Renal cortical epithelial cell (primary cell): ENCODE measurements at places on chromosomes 12 and 14. TPM values are rescaled to one million over a fixed set of nuclear protein-coding genes. Genes with fewer than 3 reads are reported as not detected.

NKX2-1 gene
- total RNA-seq, result not detected in 2 replicates

GPR84 gene
- not detected in 2 replicates for total RNA-seq

SLCO1B1 gene
- total RNA-seq, result not detected in 2 replicates

OR4K13 gene
- total RNA-seq, result not detected in 2 replicates

GPR68 gene
- total RNA-seq, result 3.0 and 3.6 TPM in 2 replicates

KRT72 gene
- total RNA-seq, result not detected in 2 replicates

RASSF8 gene
- total RNA-seq, result 48.1 and 68.5 TPM in 2 replicates

DNA sequence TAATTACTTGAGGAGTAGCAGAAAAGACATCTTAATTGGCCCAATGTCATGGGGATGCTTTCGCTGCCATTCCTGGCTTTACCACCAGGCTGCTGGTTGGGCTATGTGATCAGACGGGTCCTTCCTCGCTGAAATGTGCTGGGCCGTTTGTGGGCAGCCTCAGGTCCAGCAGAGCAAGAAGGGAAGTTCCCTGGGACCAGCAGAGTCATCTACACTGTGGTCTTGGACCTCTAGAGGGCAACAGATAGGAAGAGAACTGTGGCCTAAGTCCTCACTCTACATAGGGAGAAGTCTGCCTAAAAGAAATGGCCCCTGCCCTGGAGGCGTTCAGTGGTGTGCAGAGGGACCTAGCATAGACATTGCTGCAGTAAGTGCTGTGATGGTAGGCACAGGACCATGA lies 10.9 kb downstream of the EVL start:
- DNase-seq, result peak; percentile 38

GRCh38 chr14:78227248-78228077 lies 57.3 kb downstream of the NRXN3 start:
- DNase-seq, result peak; percentile 7

GRCh38 chr12:14400599-14400998 lies 35.1 kb downstream of the ATF7IP start:
- DNase-seq, result no peak

GRCh38 chr12:48693572-48693971 lies 11.5 kb upstream of the KANSL2 start:
- no peak for DNase-seq

DNA sequence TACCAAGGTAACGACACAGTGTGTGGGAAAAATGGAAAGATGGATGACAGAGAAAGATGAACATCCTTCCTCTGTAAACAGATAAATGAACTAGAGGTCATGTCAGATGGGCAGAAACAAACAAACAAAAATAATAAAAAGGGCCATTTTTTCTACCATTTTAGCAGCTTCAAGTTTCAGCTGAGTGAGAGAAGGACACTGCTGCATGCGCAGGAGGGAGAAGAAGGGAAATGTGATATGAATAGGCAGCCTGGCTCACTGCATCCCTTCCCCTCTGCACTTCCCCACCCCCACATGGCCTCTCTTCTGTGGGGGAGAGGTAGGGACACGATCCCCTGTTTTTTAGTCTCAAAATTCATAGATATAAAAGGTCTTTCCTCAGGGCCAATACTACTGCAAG lies 492.0 kb downstream of the NELL2 start:
- no peak for DNase-seq

GRCh38 chr12:82470906-82471512 lies 112.7 kb downstream of the METTL25 start:
- DNase-seq, result no peak

DNA sequence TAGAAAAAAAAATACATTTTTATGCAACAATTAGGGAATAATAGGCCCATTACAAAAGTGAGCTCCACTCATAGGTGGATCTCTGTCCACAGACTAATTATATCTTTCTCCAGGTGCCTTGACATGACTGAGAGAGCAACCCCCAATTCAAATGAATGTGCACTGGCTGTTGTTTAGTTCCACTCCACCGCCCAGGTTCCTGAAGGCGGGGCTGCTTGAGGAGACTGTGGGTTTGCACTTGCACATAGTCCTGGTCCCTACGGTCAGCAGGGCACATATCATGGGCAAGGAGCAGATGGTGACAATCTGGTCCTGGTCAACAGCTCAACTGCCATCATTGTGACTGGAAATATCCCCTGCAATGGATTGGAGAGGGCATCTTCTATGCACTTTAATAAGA lies 195.6 kb upstream of the PWP1 start:
- DNase-seq, result no peak

- no peak for DNase-seq
These were observed 809 bp downstream of the PRKD1 start for GRCh38 chr14:29926701-29927375.

GRCh38 chr12:89347325-89347829 lies 4.9 kb downstream of the DUSP6 start:
- DNase-seq, result no peak

DNA sequence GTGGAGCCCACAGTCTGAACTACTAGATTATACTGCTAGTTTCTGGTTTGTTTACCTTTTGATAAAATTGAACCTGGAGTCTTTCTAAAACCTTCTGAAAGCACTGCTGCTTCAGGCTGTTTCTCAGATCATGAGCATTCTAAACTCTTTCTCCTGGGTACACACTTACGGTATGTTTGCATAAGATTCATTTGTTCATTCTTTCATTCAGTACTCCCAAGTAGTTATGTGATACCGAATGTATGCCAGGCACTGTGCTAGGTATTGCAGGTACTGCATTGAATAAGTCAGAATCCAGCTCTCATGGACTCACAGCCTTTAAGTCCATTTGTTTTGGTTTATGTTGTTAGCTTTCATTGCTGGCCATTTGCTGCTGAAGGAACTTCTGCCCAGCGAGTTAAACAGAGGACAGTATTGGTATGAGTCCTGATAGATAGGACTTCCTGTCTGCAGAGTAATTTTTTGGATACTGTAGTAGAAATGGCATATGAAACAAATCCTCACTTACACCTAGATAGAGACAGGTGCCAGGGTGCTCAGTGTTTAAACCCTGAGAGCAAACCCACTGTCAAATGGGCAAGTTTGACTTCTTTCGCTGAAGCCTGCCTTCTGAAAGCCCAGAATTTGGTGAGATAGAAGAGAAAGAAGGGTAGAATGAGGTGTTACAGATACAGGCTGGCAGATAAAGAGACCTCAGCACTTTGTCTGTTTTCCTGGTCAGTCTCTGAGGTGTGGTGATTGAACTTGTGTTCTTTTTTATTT lies 2.1 kb downstream of the SUSD6 start:
- no peak for DNase-seq

GRCh38 chr12:69405566-69405865 lies 46.0 kb downstream of the YEATS4 start:
- peak; percentile 95 for DNase-seq

DNA sequence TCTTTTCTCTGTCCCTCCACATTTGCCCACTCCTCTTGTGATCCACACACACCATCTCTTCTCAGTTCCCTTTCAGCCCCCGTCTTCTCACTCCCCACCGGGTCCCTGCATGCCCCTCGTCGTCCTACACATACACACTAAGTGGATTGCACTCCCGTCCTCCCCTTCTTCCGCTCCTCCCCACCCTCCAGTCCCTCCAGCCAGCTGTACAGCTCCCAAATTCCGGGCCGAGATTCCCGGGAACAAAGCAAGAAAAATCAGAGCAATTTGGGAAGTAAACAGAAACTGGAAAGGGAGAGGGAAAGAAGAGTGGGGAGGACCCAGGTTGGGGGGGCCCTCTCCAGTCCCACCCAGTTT lies 282 bp upstream of the IGFBP6 start:
- no peak for DNase-seq

- DNase-seq, result peak; percentile 27
These were observed 985.7 kb upstream of the FBXO33 start for GRCh38 chr14:40417777-40418401.

GRCh38 chr12:97050509-97050908 lies 143.5 kb downstream of the NEDD1 start:
- no peak for DNase-seq

DNA sequence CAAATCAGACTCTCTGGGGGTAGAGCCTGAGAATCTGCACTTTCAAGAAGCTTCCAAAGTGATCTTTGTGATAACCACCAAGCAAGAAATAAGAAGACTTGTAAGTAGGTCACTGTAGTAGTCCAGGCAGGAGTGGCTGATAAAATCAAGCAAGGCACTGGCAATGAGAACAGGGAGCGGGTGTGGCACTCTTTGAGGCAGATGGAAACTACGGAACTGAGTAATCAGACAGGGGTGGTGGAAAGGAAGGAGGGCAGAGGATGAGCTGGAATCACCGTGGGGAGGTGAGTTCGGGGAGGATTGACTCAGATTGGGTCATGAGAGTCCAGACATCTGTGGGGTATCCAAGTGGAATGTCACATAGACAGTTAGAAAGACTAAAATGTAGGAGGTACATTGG lies 44.4 kb upstream of the PLXNC1 start:
- no peak for DNase-seq

- DNase-seq, result no peak
These were observed 65.2 kb downstream of the KDM2B start for GRCh38 chr12:121515615-121516014.

DNA sequence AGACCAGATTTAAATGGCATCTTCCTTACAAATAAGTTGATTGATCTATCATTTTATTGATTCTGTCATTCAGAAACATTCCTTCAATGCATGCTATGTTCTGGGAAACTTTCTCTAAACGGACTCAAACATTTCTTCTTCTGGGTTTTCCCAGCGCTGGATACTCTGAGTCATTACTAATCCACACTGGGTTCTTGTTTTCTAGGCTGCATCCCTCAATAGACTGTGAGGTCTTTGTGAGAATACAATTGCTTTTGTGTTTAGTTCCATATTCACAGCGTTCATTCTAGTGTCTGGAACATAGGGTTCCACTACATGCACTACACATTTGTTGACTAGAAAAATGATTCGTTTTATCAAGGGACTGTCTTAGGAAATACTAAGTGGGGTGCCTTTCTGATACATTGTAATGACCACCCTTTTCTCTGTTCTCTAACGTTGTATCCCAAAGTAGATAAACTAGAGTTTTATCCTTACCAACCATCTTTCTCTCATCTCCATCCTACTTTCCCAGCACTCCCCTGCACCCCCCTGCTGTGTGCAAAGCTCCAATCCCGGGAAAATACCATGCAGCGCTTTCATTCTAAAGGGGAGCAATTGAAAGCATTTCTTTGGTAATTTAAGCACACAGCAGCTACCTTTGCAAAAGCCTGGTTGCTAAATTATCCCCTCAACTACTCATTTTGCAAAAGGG lies 878.7 kb downstream of the DIO2 start:
- DNase-seq, result no peak

DNA sequence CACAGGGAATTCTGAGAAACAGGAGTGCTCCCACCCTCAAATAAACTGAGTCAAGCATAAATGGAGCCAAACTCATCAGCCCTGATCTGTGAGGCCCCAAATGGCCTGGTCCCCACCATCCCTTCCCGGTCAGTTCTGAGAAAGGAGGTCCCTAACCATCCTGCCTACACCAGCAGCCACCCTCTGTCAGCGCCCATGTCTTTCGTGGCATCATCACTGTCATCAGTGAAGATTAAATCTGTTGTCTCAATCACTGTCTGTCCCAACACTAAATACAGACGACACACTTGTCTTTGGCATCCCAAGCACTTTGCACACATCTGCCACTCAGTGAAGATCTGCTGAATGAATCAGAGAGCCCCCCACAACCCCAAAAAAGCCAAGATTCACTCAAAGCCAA lies 22.4 kb downstream of the VPS37B start:
- no peak for DNase-seq

DNA sequence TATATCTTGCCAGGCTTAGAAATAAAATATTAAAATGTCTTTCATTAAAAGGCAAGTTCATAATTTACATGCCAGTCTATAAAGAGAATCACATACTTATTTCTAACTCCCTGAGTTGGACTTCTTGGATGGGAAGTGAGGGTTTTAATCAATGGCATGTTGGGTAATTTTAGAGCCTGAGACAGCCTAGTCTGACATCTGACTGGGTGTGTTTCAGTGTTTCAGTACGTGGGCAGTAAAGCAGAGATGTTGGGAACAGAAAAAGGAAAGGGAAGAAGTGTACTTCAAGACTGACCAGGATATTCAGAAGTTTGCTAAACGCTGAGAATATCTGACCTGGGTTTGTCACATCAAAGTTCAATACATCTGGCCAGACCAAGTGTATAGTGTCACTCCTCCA lies 171.8 kb downstream of the BTG1 start:
- no peak for DNase-seq
